Right cardiac atrium (tissue), 5 donors: ENCODE measurements at places on chromosomes 12 and 14. TPM values are rescaled to one million over a fixed set of nuclear protein-coding genes. Genes with fewer than 3 reads are reported as not detected.

The KLHL28 gene
- 3.4 TPM for polyA plus RNA-seq

The ATP5MC2 gene
- polyA plus RNA-seq, result 740 TPM

The NKX2-1 gene
- not detected for polyA plus RNA-seq

The TAS2R19 gene
- polyA plus RNA-seq, result 0.57 TPM

The CNIH1 gene
- polyA plus RNA-seq, result 92.2 TPM
